ENCODE measurements at places on chromosomes 1 and 21.
A peak's percentile ranks its signal among the peaks of the same experiment; 100 is the strongest.

DNA sequence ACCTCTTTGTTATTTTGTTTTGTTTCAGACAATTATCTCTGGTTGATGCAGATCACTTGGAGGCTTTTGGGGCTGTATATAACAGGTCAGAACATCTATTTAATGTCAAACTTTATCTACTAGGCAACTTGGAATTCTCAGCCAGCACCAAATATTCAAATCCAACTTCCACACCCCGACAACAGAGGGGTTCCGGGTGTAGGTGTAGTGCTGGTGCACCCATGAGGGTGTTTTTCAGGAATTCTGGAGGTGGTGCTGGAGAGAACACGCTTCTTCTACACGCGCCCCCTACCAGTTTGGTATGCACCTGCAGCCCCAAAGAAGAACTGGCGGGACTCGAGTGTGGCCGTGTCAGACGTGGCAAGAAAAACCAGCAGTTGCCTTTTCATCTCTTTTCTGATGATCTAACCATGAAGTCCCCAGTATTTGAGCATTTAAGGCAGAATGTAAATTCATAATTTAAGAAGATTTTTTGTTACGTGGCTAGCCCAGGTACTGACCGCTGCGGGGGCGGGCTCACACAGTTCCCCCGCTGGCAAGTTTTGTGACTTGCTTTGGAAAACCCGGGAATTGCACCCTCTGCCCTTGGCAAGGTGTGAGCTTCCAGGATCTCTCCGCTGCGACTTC is 462 bp upstream of the TLCD4 start:
- DNase-seq, result peak; percentile 31

DNA sequence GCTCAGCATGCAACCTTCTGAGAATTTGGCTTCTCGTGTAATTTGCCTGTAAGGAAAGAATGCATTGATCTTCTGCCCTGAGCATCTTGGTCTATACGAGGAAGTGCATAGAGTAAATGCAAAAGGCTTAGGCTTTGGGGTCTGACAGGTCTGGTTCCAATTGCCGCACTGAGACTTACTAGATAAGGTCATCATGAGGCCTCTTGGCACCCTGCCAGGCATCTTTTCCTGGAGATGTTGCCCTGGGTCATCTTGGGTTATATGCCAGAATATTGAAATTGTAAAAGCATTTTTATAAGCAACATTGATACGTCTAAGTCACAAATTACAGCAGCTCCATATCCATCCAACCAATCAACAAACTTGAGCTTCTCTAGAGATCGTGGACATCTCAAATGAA is 108.8 kb upstream of the WARS2 start:
- DNase-seq, result no peak

DNA sequence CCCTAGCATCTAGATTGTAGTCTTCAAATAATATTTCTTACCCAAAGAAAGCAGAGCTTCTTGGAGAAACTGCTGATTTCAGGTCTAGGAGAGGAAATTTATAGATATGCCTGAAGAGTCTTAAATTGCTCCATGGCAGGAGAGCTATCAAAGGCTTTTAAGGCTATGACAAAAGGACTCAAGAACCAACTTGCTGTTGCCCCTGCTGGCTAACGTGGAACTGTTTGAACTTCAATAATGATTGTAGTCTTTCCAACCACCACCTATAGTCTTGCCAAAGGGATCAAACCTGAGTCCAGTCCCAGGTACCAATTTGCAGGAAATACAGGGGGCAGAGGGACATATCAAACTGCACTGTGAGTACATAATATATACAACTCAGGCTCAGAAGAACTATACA is 336.2 kb upstream of the ESRRG start:
- no peak for DNase-seq

DNA sequence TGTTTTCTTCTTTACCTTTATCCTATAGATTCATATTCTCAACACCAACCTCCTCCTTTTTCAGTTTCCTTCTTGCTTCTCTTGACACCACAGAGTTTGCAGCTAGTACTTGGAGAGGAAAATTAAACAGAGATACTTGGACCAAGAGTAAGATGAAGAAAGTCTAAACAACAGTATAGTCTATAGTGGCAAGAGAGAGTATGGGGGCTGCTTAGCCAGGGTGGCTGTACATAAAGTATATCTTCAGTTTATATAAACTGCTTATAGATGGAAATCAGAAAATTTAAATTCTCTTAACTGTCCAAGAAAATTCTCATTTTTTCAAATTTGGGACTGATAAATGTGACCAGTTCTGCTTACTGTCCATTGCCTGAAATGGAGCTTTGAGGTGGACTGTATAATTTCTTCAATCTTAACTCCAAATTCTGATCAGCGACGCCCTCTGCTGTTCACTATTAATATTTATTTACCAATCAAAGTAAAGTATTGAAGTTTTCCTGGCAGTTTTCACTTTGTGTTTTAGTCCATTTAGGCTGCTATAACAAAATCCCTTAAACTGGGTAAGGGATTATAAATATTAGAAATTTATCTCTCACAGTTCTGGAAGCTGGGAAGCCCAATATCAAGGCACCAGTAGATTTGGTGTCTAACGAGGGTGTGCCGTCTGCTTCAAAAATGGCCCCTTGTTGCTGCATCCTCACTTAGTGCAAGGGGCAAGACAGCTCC is 14.8 kb upstream of the METTL18 start:
- DNase-seq, result no peak

- DNase-seq, result no peak
Observed at GRCh38 chr1:100320311-100321099, 31.8 kb upstream of the CDC14A start.

Measured in D721Med (cell line).